Stimulated activated CD8-positive, alpha-beta memory T cell treated with anti-CD3 and anti-CD28 coated beads, Interleukin-4, amount 100 ng/mL, for 48 hours (primary cell): ENCODE measurements at places on chromosomes 1 and 21.
A peak's percentile ranks its signal among the peaks of the same experiment; 100 is the strongest.

- peak; percentile 31 for DNase-seq
These were observed 56.0 kb upstream of the ABCG1 start for GRCh38 chr21:42162831-42163510.

DNA sequence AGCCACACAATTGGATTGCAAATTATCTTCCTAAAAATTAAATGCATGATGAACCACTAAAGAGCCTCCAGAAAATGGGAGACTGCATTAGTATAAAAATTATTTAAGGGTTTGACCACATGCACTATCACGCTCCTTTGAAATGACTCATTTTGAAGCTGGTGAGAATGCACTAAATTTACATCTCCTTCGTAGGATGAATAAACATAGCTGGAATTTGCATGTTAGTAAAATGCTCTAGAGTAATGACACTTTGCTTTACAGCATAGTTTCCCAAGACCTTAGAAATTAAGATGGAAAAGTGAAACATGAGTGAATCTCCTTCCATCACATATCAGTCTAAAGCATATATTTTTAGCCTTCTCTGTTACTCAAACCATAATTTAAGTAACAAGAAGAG is 2.4 kb downstream of the PLPPR4 start:
- DNase-seq: no peak

- DNase-seq: no peak
These were observed 6.7 kb downstream of the ROR1 start for GRCh38 chr1:63780565-63780964.

GRCh38 chr1:46179138-46180081 is 3.1 kb upstream of the P3R3URF start:
- peak; percentile 75 for DNase-seq

DNA sequence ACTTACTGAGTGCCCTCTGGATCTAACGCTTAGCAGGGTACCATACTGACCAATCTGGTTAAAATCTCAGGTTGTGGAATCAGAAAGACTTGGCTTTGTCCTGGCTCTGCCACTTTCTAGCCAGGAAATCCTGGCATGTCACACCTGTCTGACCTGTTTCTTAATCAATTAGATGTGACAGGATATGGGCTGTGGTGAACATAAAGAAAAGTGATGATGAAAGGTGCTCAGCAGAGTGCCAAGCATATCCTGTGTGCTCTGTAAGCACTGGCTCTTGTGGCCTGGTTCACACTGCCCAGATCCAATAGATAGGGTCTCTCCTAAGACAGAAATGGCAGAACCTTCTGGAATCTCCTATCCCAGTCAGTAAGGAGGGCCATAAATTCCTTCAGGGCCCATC is 53.9 kb downstream of the PHC2 start:
- DNase-seq: no peak

- DNase-seq: no peak
These were observed 95.3 kb downstream of the MTR start for GRCh38 chr1:236890152-236891056.

DNA sequence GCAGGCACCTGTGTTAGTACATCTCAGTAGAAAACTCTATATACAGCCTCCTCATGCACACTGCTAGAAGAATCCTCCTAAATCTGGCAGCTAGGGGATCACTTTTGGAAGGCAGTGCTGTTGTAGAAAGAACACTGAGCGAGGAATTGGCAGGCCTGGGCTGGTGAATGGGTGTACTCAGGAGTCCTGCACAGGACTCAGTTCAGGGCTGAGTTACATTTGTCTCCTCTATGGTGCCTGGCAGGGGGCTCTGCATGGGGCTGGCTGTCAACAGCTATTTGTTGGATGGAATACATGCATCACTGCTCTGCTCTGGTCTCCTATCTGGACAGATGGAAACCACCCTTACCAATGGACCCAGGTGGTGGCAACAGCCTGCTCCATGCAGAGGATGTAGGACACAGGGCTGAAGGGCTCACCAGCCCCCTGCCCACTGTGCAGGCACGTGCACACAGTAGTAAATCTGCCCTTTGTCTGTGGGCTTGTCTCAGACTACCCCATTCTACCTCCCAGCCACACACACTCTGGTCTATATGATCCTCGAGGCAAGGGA is 74.2 kb downstream of the LRIG2 start:
- no peak for DNase-seq

GRCh38 chr1:165853528-165854075 is 26.2 kb downstream of the UCK2 start:
- DNase-seq: no peak

DNA sequence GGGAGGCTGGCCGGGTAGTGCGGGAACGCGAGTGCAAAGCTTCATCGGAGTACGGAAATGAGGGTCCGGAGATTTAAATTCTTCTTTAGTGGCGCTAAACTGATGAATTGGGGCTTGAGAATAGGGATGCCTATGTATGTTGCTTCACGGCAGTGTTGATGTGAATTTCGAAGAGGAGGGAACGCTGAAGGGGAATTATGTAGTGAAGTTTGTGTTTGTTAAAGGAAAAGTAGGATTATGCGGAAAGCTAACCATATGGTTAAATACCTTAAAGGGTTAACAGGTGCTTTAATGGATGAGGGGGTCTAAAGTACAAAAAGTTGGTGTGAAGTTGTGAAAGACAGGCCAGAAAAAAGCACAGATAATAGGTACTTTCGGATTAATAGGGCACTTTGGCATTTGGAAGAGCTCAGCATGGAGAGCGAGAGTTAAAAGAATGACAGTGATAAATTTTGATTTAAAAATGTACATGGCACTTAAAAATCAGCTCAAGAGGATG is 1.4 kb downstream of the HS2ST1 start:
- no peak for DNase-seq

DNA sequence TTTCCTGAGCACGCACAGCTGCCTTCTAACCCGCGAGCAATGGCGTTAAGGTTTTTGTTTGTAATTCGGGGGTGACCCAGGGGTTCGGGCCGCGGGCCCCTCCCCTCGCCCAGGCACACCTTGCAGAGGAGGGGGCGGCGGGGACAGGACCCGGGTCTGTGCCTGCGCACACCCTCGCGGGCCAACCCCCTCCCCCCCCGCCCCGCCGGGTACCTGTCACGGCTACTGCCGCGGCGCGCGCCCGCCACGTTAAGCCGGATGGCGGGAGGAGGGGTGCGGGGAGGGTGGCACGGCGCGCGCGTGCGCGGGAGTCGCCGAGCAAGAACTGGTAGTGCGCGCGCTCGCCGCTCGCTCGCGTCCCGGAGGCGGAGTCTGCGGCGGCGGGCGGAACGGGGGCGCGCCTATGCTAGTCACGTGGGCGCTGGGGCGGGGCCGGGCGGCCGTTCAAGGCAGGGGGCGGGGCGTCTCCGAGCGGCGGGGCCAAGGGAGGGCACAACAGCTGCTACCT is at the start of gene TPTE:
TPTE (plus strand) TSS at position 493 of the 508 bp plus-strand sequence. CDS start 17,141 bp downstream, outside the sequence.
- no peak for DNase-seq

DNA sequence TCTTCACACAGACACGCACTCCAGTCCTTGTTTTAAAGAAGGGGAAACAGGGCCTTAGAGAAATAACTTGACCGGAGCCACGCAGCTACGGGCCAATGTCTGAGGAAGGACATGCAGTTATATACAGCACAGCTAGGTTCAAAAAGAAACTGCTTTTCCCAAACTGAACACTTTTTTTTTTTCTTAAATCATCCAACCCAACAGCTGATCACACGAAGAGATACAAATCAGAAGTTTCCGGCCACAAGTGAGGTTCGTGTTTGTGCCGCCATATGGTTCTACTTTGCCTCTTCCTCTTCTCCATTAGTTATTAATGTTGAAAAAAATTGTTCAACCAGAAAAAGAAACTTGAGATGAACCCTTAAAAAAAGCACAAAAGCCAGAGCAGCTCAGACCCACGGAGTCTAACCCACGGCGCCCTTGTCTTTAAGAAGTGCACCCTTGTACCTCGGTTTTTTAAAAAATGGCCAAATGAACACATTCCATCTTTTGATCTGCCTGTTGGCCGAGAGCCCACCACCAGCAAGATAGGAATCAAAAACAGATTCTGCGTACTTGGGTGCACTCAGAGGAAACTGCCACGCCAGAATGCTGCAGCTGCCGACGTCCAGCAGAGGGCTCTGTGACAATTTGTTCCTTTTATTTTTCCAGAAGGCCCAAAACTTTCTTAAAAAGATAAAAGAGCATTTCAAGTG is 78.9 kb downstream of the SLC66A1 start:
- DNase-seq: peak; percentile 72

DNA sequence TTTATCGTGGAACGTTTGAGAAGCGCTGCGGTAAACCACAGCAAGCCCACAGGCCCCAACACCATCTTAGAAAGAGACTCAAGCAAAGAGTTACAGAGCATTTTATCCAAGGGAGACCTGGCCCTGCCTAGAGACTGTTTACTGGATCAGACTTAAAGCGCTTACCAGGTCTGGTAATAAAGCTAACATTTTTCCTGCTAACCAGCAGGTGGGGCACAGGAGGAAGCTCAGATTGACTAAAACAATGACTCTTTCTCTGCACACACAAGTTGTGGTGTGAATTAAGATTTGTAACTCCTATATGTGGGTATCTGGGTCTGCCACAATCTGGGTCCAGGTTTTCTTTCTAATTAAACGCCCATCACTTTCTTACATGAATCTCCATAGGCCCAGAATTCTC is 136.5 kb upstream of the ETS2 start:
- DNase-seq: no peak

- no peak for DNase-seq
These were observed 14.4 kb upstream of the FCRL5 start for GRCh38 chr1:157566484-157567300.

DNA sequence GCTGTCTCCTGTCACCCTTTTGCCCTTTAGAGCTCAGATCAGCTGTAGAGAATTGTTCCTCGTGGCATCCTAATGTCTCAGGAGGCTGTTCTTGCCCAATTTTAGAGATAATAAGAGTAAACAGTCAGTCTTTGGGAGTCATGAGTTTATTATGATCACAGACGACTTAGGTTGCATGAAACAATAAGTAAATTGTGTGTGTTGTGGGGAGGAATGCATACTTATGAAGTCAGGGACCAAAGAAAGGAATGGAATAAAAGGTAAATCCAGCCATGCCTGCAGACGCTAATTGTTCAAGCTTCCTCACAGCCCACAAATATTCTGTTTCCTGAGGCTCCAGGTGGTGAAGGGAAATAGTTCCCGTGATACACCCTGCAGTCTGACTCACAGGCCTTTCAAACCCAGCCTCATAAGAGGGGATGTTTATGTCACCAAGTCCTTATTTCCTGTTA is 897 bp downstream of the EPHX4 start:
- no peak for DNase-seq

- peak; percentile 69 for DNase-seq
These were observed 4.3 kb upstream of the CSF1 start for GRCh38 chr1:109906160-109906838.

DNA sequence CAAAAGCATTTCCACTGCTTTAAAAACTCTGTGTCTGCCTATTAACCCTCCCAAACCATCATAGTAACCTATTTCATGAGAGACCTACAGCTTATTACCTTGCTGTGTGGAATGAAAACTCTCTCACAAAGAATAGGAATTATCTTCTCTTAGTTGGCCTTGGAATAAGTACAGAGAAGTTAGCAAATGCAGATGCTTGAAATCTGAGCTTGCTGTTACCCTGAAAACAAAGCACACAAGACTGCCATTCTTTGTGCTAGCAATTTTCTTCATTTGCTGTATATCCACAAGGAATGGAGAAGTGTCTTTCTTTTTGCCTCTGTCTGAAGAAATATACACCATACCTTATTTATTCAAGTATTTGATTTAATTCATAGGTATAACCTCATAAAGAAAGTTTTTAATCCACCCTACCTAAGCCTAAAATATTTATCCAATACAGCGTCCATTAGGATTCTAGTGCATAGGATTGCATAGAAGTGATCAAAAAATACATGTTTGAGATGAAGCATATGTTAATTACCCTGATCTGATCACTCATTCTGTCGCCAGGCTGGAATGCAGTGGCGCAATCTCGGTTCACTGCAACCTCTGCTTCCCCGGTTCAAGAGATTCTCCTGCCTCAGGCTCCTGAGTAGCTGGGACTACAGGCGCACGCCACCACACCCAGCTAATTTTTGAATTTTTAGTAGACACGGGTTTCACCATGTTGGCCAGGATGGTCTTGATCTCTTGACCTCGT is 451.1 kb downstream of the LTN1 start:
- DNase-seq: no peak

- DNase-seq: peak; percentile 34
These were observed 6.4 kb downstream of the NUAK2 start for GRCh38 chr1:205315008-205315618.

- peak; percentile 34 for DNase-seq
These were observed 64.3 kb upstream of the ZC3H12A start for GRCh38 chr1:37410105-37410504.

DNA sequence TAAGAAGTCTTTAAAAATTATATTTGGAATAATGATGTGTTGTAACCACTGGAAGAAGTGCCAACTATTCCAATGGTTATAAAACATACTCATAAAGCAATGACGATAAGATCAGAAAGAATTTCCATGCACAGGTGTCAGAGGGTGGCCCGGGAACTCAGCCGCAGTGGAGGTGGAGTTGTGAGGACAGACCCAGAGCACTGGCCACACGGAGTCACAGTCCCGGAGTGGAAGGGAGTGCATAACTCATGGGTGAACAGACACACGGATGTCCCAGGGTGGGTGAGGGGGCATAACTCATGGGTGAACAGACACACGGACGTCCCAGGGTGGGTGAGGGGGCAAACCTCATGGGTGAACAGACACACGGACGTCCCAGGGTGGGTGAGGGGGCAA is 2.5 kb downstream of the KRTAP10-4 start:
- DNase-seq: no peak
